GM12878 (cell line): ENCODE measurements at places on chromosomes 7 and 10. TPM values are rescaled to one million over a fixed set of nuclear protein-coding genes. Genes with fewer than 3 reads are reported as not detected.

Gene CACNA2D1
- 0.56 and 0.74 TPM in 2 replicates for polyA plus RNA-seq

Gene LRIT1
- not detected in 2 replicates for polyA plus RNA-seq

GRCh38 chr10:36057180-36057579 is 415.1 kb upstream of the FZD8 start:
- no peaks in the 10 kb centered on the region for H3K4me1 ChIP-seq
- no peaks in the 10 kb centered on the region for H3K36me3 ChIP-seq
- no peaks in the 10 kb centered on the region for H3K27me3 ChIP-seq
- no peak overlapping the region for H3K4me3 ChIP-seq

- DNase-seq, result no peak
- H3K4me3 ChIP-seq, result no peak overlapping the region
- H3K27ac ChIP-seq, result no peak overlapping the region
- H3K27me3 ChIP-seq, result no peaks in the 10 kb centered on the region
- H3K4me1 ChIP-seq, result no peaks in the 10 kb centered on the region
- no peaks in the 10 kb centered on the region for H3K36me3 ChIP-seq
Observed at GRCh38 chr7:80047032-80047431, 87.6 kb upstream of the GNAI1 start.

GRCh38 chr10:124906551-124907001 is 35.3 kb upstream of the ZRANB1 start:
- no peaks in the 10 kb centered on the region for H3K4me1 ChIP-seq
- no peaks in the 10 kb centered on the region for H3K36me3 ChIP-seq
- H3K27me3 ChIP-seq, result peaks cover 3% of the 10 kb centered on the region; the same call in 1 of the 2 replicates
- no peak overlapping the region for H3K4me3 ChIP-seq
- no peak for DNase-seq
- H3K27ac ChIP-seq, result no peak overlapping the region

GRCh38 chr7:64320547-64321513 is 7.1 kb downstream of the ZNF736 start:
- no peak for DNase-seq
- peaks cover under 1% of the 10 kb centered on the region; the same call in 1 of the 2 replicates for H3K36me3 ChIP-seq
- no peaks in the 10 kb centered on the region for H3K27me3 ChIP-seq
- H3K27ac ChIP-seq, result no peak overlapping the region

DNA sequence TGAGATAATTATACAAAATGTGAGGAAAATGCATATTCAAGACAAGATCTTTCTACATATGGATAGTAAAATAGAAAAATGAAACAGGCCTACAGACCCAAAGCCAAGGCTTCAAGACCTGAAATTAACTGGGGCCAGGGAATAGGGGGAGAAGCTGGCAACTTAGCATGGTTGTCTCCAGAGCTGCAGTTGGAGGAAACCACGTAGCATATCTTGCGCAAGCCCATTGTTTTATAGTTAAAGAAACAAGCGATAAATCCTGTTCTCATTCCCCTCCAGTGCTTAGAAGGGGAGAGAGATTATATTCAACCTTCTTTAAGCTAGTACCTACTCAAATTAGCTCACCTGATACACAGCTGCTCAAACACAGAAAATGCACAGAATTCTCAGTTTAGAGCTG is 197.1 kb downstream of the SORCS1 start:
- no peak overlapping the region for H3K27ac ChIP-seq
- no peak overlapping the region for H3K4me3 ChIP-seq

DNA sequence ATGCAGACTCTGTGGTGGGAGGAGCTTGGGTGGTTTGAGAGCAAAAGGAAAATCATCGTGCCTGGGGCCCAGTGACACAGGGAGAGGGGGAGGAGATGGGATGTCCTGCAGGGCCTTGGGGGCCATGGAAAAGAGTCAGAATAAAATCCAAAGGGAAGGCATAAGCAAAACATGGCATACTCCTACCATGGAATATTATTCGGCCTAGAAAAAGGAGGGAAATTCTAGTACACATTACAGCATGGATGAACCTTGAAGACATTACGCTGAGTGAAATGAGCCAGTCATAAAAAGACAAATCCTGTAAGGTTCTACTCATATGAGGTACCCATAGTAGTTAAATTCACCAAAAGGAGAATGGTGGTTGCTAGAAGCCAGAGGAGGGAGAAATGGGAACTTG is 38.7 kb downstream of the STRA8 start:
- H3K4me3 ChIP-seq, result no peak overlapping the region
- H3K36me3 ChIP-seq, result no peaks in the 10 kb centered on the region
- no peaks in the 10 kb centered on the region for H3K27me3 ChIP-seq
- H3K27ac ChIP-seq, result no peak overlapping the region

- no peak overlapping the region for H3K4me3 ChIP-seq
- H3K36me3 ChIP-seq, result no peaks in the 10 kb centered on the region
- no peak overlapping the region for H3K27ac ChIP-seq
Observed at GRCh38 chr7:20484356-20484755, 131.1 kb upstream of the ABCB5 start.

- H3K27ac ChIP-seq, result peak overlapping the region; percentile 47
- no peaks in the 10 kb centered on the region for H3K27me3 ChIP-seq
Observed at GRCh38 chr10:10589540-10590303, 427.9 kb upstream of the CELF2 start.

- no peak for DNase-seq
- H3K36me3 ChIP-seq, result no peaks in the 10 kb centered on the region
- H3K4me1 ChIP-seq, result no peaks in the 10 kb centered on the region
- no peak overlapping the region for H3K27ac ChIP-seq
- no peak overlapping the region for H3K4me3 ChIP-seq
Observed at GRCh38 chr7:109256762-109257560, 687.3 kb downstream of the DNAJB9 start.

GRCh38 chr7:93092757-93093370 is 24.9 kb downstream of the SAMD9 start:
- DNase-seq, result no peak
- no peak overlapping the region for H3K27ac ChIP-seq
- no peak overlapping the region for H3K4me3 ChIP-seq
- no peaks in the 10 kb centered on the region for H3K4me1 ChIP-seq
- no peaks in the 10 kb centered on the region for H3K36me3 ChIP-seq
- H3K27me3 ChIP-seq, result no peaks in the 10 kb centered on the region

DNA sequence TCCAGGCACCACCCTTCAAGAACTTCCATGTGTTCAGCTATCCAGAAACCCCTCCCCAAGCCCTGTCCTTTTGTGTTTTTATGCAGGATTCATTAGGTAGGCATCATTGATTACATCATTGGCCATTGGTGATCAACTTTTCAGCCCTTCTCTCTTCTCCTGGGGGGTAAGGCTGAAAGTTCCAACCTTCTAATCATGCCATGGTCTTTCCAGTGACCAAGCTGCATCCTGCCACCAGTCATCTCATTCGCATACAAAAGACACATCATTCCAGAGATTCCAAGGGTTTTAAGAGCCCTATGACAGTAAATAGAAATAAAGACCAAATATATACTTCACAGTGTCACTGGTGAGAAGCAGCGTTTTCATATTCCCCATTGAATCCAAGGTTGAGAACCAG is 48.2 kb downstream of the DNAJC12 start:
- H3K27me3 ChIP-seq, result no peaks in the 10 kb centered on the region
- H3K36me3 ChIP-seq, result no peaks in the 10 kb centered on the region
- H3K4me1 ChIP-seq, result peaks cover 5% of the 10 kb centered on the region
- no peak for DNase-seq

GRCh38 chr7:508461-509170 is 11.0 kb downstream of the PDGFA start:
- no peaks in the 10 kb centered on the region; the same call in none of the 2 replicates for H3K36me3 ChIP-seq
- no peaks in the 10 kb centered on the region for H3K27me3 ChIP-seq
- no peak overlapping the region for H3K4me3 ChIP-seq

- peaks cover 32% of the 10 kb centered on the region for H3K27me3 ChIP-seq
- H3K4me1 ChIP-seq, result peaks cover 12% of the 10 kb centered on the region
- no peak for DNase-seq
Observed at GRCh38 chr10:123146013-123146893, 1.7 kb upstream of the HMX2 start.

- no peak overlapping the region for H3K27ac ChIP-seq
- DNase-seq, result peak; percentile 9
- no peaks in the 10 kb centered on the region for H3K36me3 ChIP-seq
- H3K4me1 ChIP-seq, result peaks cover 11% of the 10 kb centered on the region
- H3K4me3 ChIP-seq, result no peak overlapping the region
Observed at GRCh38 chr7:37284805-37285231, 163.8 kb downstream of the ELMO1 start.

GRCh38 chr7:151550656-151551286 is 31.1 kb upstream of the RHEB start:
- H3K36me3 ChIP-seq, result no peaks in the 10 kb centered on the region
- H3K27ac ChIP-seq, result no peak overlapping the region
- H3K27me3 ChIP-seq, result no peaks in the 10 kb centered on the region
